Activated CD4-positive, alpha-beta T cell treated with anti-CD3 and anti-CD28 coated beads, Interleukin-2, Interleukin-4, amounts not matched to agents 100 ng/mL and 50 ng/mL, durations not matched to agents 16 hours and 8 hours (primary cell): ENCODE measurements at places on chromosomes 13 and 19.

DNA sequence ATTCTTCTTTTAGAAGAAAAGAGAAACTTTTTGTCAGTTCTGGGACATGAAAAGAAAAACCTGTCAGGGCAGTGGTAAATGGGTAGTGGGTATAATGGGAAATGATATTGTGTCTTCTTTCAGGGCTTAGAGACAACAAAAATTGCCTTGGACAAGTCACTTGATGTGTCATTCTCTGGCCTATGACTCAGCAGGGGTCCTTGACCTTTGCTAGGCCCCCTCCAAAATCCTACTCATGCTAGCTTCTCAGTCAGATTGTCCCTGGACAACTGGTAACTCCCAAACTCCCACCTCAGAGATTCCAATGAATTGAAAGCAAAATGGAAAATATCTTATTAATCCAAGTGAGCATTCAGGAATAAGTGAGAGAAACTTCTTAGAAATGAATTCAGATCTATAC, 258.8 kb upstream of the SPRY2 start:
- no peak for DNase-seq

- no peak for DNase-seq
These were observed 686 bp downstream of the LENG8 start for GRCh38 chr19:54449701-54450069.

- DNase-seq: no peak
These were observed 115.1 kb downstream of the KCNRG start for GRCh38 chr13:50130123-50130946.

- DNase-seq: no peak
These were observed 14.2 kb upstream of the TUBGCP3 start for GRCh38 chr13:112602189-112602588.

DNA sequence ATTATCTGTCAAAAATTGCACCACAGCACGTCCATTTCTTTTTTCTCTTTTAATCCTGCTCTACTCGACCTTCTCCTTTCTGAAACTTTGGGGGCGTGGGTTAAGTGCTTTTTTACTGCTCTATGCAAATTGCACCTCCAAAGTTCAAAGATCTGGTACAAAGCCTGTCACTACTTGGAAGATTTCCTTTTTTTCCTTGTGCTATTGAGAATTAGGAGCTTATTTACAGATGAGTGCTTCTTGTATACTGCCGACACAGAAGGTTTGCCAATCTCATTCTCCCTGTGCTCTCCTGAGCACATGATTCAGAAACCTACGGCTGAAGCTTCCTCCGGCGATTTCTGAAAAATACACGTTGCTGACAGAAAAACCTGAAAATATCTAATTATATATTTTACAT, 94.8 kb downstream of the TEX29 start:
- DNase-seq: no peak

- no peak for DNase-seq
These were observed 722 bp upstream of the TIMM50 start for GRCh38 chr19:39479916-39480315.

DNA sequence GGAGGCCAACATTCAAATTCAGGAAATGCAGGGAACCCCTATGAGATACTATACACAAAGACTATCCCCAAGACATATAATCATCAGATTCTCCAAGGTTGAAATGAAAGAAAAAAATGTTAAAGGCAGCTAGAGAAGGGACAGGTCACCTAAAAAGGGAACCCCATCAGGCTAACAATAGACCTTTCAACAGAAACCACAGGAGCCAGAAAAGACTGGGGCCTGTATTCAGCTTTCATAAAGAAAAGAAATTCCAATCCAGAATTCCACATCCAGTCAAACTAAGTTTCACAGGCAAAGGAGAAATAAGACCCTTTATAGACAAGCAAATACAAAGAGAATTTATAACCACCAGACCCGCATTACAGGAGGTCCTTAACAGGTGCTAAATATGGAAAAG, 1703.6 kb upstream of the PRR20A start:
- DNase-seq: no peak

- DNase-seq: no peak
These were observed 18.5 kb downstream of the TSHZ3 start for GRCh38 chr19:31330761-31331160.

- DNase-seq: no peak
These were observed 237.2 kb upstream of the SPRY2 start for GRCh38 chr13:80577926-80578670.

DNA sequence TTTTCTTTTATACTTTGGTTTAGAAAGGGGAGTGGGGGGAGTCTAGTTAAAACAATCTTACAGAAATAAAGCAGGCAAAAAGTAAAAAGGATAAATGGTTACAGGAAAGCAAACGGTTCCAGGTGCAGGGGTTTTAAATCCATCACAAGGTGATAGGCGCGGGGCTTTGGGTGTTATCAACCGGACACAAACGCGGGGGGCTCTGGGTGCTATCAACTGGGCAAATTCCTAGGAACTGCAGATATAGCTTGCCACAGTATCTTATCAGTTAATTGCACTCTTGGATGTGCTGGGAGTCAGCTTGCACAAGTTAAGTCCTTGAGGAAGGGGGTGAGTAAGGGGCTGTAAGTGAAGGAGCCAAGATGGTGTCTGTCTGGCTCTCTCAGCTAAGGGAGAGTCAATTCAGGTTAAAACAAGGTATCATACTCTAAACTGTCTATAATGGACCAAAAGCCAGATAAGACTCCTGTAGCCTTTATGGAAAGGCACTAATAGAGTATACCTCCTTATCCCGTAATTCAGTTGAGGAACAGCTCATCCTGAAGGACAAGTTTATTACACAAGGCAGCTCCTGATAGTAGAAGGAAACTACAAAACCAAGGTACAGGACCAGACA, 32.6 kb upstream of the ZSCAN5A start:
- DNase-seq: no peak

DNA sequence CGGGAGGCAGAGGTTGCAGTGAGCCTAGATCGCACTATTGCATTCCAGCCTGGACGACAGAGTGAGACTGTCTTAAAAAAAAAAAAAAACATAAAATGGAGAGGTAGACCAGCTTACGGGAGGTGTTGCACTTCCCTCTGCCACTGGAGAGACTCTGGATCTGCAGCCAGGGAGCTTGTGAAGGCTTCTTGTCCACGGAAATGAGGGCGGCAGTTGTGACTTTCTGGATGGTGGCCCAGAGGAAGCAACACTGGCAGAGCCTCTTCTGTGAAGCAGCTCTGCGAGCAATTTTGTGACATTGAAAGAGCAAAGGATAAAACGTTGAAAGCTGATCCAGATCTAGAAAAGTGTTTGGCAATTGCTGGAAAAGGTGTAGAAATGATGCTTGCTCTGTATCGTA, 10.4 kb downstream of the SPINT2 start:
- no peak for DNase-seq

DNA sequence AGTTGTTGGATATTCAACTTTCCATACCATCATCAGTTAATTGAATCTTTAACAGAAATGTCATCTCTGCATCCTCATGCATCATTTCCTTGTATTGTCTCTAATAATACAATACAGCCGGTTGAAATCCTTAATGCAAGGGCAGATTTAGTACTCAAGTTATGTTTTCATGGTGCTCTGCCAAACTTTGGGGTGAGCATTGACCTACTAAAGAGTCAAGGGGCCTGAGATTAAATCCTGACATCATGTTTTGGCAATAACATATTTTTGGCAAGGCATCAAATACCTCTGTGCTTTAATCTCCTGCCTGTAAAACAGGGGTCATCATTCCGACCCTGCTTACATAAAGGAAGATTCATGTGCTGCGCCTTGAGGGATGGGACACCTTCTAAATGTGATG, 42.7 kb upstream of the ABCC4 start:
- no peak for DNase-seq

DNA sequence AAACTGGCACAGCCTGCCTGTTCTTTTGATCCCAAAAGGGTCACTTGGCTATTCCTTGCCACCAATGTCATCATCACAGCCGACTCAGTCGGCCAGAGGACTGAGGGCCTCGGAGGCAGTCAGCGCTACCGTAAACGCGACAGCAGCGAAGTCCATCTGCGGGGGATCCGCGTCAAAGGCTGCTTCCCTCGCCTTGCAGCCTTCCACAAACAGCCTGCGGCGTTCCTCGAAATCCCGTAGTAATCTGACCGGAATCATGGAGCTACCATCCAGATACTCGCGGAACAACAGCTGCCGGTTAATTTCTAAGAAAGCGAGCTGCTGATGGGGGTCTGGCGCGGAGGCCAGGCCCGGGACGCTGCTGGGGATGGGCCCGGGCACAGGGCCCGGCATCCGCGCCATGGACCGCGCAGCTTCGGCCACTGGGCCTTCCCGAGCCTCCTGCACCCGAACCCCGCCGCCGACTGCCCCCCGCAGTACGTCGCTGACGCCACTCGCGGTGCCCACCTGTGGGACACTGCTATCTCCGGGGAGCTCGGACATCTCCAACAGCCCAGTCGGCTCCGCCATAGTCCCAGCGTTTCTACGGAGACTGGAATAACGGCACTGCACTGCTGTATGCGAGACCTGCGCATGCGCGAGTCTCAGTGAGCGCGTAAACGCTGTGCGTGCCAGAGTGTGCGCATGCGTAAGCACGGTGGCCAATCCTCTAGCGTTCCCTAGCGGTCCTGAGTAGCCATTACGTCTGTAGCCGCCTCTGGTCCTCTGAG, at the start of gene EID2B:
TSS of gene EID2B (minus strand) at position 620 of the 770 bp plus-strand sequence. CDS start at position 570, 50 bp downstream.
- DNase-seq: peak; percentile 97

DNA sequence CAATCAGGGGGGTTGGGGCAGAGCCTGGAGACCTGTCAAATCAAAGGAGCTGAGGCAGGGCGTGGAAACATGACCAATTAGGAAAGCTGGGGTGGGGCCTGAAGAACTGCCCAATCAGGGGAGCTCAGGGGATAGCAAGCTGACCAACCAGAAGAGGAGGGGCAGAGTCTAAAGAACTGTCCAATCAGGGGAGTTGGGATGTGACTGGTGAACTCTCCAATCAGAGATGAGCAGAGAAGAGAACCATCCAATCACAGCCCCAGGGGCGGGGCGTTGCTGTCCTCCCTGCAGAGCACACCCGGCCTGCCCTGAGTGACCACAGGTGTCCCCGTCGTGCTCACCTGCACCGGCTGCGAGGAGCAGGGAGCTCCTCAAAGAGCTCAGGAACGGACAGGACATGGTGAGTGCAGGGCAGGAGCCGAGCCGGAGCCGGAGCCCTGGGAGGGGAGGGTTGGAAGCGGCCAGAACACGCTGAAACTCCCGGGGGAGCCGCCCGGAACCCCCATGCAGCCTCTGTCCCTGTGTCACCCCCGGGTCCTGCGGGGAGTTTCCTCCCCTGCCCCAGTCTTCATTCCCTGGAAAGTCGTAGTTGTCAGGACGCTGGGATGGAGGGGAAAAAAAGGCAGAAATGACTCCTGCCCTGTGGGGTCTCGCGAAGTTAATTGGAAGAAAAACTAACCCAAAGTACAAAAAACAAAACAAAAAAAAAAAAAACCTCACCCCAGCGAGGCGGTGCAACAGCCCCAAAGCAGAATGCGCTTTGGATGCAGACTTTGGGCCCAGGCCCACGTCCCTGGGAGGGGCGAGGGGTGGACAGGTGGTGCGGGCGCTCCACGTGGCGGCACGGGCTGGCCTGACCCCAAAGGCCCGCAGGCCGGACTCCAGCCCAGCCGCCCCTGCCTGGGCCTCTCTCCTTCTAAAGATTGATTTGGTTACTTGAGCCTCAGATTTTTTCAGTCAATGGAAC, at the start of gene ZNF556:
TSS of gene ZNF556 (plus strand) at position 311 of the 967 bp plus-strand sequence. CDS start at position 398, 87 bp downstream.
- no peak for DNase-seq

DNA sequence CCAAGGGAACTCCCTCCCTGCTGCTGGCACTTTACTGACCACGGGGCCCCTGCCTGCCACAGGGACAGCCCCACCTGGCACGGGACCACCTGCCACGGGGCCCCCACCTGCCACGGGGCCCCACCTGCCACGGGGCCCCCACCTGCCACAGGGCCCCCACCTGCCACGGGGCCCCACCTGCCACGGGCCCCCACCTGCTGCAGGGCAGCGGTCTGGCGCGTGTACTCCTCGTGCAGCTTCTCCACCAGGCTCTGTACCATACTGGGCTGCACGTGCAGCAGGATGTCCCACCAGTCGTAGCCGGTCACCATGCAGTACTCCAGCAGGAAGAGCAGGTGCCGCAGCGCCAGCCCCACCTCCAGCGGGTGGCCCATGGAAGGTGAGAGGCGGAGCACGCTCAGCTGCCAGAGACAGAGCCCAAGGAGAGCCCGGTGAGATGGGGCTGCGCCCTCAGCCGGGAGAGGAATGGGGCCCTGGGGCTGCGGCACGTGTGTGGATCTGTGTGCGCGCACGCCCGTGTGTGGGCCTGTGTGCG, 16.1 kb downstream of the MED16 start:
- DNase-seq: no peak

GRCh38 chr13:30429721-30430694, 7.7 kb downstream of the UBE2L5 start:
- peak; percentile 68 for DNase-seq

DNA sequence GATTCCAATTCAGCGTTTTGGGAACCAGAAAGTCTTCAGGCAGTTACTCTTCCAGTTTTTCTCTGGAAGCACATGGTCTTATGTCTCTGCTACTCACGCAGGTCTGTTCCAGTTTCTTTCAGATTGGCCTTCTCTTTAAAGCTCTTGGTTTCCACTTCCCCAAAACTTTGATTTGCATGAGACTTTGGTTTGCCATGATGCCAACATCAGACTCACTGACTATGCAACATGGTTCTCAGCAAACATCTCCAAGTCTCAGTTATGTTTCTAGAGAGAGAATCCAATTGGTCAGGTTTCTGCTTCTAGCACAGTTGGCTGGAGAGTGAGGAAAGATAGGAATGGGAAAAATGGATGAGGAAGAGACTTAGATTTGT, 3.1 kb downstream of the AKAP11 start:
- no peak for DNase-seq

DNA sequence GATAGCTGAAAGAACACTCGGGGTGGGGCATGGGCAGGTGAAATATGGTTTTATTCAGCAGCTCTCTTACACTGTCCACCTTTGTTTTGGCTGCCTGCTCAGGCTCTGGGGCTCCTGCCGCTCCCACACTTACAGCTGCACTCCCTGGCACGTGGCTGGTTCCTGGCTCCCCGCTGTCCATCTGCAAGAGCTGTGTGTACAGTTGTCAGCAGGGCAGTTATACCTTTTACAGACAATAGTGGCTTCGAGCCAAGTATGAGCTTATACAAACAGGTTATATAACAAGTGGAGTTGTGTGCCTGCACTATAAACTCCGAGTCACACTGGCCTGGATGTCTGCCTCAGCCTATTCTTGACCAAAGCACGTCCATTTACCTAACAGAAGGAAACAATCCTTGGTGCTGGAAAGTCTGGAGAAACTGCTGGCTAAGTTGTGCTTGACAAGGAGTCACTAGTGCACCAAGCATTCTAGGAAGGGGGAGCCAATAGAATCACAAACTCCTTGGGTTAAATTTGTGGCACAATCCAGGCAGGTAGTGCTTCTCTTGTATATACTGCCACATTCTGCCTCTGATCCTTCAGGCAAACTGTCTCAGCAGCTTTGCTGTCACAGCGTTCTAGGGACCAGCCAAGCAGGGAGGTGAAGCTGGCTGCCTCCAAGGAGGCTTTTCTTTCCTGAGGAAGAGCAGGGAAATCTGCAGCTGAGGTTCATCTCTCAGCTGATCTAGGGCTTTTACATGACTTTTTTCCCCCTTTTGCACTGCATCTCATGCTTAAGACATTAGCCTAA, 68.2 kb downstream of the NHLRC3 start:
- no peak for DNase-seq

DNA sequence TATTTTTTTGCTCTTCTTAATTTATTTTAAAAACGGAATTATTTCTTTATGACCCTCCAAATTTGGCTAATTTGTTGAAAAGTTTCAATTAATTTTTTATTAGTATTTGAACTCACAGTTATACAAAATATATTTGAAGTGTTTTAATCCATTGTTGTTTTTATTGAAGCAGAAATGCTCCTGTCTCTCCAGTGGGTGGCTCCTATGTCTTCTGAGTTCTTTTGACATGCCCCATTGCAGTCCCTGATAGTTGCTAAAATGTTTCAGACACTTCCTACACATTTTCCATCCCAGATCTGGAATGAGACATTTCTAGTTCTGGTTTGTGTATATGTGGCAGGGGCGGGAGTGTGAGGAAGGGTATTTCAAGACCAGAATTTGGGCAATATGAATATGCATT, 579.4 kb upstream of the PRR20A start:
- no peak for DNase-seq
